Stimulated activated CD4-positive, alpha-beta T cell treated with anti-CD3 and anti-CD28 coated beads, Interleukin-1b, Interleukin-23, amount 100 ng/mL, for 1 hour (primary cell): ENCODE measurements at places on chromosomes 13 and 19.

- no peak for DNase-seq
These were observed 44.0 kb downstream of the PCDH17 start for GRCh38 chr13:57675526-57675925.

DNA sequence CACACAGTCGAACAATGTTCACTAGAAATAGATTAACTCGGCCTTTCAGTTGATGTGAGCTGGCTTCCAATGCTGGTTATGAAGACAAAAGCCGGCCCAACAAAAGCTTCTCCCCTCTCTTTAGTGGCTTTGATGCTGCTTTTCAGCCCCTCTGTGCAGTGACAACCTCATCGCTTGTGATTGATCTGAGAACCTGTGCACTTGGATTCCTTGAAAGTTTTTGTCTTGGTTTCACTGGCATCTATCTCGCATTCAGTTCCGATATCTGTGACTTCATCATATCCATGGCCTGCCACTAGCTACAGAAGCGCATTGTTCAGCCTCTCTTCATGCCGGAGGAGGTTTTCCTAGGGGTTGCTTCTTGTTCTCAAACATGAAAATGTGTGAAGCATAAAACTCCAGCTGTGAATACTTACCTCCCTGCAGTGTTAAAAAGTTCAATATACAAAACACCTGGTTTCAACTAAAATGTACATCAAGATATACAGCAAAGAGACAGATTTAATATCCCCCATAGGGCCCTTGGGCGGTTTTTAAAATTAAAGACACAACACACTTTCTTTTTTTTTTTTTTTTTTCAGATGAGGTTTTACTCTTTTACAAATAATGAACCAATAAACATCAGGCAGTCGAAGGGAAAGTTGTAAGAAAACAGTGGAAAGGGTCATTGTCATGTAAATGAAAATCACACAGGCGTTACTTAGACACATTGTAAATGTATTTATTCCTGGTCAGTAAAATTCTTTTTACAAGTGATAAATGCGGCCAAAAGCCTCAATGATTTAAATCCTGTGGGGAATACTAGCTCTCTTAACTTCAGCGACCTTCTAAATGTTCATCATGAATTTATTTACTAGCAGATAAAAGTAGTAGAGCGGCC is 1252.8 kb downstream of the EFNB2 start:
- DNase-seq: no peak

- no peak for DNase-seq
These were observed 7.5 kb upstream of the TM6SF2 start for GRCh38 chr19:19280561-19280960.

DNA sequence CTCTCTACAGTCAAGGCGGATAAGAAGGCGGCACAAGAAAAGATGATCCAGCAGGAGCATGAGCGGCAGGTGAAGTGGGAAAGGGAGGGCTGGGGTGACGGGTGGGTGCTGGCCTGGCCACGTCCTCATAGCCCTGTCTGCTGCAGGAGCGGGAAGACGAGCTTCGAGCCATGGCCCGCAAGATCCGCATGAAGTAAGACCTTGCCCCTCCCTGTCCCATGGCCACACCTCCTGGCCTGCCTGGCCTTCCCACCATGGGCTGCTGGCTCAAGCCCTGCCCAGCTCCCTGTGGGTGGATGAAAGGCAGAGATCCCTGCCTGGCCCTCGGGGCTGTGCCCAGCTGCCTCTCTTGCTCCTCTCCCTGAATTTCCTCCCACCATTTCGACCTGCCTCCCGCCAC is 7.2 kb downstream of the ZNF296 start:
- no peak for DNase-seq

DNA sequence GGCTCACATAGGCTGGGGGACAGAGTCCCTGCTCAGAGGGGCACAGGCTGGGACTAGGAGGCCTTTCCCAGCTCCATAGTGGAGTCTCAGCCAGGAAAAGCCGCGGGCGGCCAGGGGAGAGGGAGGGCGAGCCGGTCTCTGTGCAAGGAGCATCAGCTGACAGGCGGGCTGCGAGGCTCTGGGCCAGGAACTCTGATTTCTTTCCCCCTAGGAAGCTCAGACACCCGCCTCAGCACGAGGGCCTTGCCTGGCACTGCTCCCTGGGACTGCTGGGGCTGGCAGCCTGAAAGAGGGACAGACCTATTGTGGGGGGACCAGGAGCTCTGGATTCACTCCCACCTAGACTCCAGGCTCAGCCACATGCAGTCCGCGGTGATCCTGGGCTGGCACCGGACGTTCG is 2.2 kb upstream of the PLK5 start:
- DNase-seq: no peak

- DNase-seq: no peak
These were observed 6.1 kb downstream of the FSD1 start for GRCh38 chr19:4310247-4311121.

DNA sequence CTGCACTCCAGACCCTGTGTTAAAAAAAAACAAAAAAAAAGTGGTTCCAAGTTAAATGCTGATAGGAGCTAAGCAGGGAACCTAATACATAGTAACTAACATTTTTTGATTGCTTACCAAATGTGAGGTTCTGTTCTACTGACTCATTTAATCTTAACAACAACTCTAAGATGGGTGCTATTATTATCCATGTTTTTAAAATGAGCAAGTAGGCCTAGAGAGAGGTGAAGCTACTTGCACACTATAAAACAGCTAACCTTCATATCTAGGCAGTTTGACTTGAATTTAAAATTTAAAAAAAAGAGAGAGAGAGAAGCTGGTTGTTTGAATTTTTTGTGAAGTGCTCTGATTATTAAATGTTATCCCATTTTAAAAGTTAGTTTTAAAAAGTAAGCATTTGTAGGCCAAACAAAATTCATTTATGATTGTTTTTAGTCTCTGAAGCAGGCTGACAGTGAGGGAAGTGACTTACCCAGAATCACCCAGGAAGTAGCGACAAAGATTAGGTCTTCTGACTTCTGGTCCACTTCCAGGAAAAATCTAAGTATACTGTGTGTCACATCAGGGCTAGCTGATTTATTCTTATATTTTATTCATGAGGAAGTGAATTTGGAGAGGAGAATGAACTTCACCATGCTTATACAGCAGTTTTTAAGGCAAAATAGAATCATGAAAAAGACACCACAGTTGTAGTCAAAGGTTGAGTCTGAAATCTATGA is 2.4 kb downstream of the SIGLECL1 start:
- DNase-seq: no peak

GRCh38 chr19:1103132-1103707 is 574 bp upstream of the GPX4 start:
- DNase-seq: no peak

DNA sequence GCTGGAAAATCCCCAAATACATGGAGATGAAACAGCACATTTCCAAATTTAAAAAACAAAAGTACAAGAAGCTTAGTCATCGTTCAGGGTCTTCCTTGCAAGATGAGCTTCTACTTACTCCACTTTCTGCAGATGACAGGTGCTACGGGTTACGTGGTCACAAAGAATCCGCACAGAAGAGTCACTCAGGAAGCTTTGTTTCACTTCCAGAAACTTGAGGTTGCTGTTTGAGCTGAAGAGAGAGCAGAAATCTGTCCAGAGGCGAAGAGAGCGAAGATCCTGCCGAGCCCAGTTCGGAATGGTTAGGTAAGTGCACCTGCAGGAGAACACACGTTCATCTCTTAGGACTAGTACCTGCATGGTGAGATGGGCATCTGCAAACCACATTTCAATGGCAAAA is 9.4 kb downstream of the NLRP7 start:
- DNase-seq: no peak

DNA sequence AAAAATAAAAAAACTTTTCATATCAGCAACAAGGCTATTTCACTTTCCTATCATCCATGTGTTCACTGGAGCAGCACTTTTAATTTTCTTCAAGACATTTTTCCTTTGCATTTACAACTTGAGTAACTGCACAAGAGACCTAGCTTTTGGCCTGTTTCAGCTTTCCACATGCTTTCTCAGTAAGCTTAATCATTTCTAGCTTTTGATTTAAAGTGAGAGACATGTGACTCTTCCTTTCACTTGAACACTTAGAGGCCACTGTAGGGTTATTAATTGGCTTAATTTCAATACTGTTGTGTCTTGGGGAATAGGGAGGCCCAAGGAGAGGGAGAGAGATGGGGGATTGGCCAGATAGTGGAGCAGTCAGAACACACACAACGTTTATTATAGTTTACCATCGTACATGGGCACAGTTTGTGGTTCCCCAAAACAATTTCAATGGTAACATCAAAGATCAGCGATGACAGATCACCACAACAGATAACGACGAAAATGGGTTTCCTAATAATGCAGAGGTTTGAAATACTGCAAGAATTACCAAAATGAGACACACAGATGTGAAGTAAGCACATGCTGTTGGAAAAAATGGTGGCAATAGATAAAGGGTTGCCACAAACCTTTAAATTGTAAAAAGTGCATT is 117.6 kb downstream of the GGACT start:
- DNase-seq: no peak

DNA sequence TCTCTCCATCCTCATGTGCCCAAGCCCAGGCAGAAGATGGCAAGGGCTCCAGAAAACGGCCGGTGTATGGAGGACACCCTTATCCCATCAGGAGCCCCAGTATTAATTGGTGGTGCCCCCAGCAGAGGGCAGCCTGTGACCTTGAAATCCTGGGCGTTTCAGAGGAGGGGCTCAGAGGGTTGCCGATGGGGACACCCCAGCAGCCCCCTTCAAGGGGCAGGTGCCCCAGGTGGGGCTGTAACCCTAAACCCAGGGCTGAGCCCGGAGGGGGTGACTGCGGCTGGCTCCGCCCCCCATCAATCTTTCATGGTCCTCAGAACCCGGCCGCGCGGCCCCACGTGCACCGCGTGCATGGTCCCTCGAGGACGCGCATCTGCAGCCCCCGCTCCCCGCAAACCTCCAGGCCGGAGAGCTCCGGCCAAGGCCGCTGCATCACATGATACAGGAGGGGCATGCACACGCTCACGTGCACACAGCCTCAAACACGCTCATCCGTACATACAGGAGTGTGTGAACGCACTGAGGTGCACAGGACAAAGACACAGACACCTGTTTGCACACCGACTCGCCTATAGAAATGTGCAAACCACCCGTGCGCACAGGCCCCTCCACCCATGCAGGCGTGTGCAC is 949 bp downstream of the RAB3A start:
- no peak for DNase-seq

DNA sequence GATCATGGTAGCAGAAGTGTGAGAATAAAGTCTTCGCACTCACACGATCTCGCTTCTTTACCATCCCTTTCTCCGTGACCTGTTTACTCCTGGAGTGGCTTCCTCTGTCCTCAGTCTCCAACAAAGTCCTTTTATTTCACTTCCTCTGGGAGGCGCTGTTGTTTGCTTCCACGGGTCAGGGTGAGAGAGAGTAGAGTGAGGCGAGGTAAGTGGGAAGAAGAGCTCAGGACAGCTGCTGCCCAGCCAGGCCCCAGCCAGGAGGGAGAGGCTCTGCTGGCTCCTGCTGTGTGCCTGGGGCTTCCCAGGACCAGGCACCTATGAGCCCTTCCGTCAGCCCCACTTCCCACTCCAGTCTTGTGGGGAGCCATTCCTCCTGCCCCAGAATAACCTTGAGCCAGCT is 242.1 kb downstream of the FGF9 start:
- DNase-seq: no peak

- peak; percentile 74 for DNase-seq
These were observed 459 bp downstream of the MIDN start for GRCh38 chr19:1248786-1249297.

DNA sequence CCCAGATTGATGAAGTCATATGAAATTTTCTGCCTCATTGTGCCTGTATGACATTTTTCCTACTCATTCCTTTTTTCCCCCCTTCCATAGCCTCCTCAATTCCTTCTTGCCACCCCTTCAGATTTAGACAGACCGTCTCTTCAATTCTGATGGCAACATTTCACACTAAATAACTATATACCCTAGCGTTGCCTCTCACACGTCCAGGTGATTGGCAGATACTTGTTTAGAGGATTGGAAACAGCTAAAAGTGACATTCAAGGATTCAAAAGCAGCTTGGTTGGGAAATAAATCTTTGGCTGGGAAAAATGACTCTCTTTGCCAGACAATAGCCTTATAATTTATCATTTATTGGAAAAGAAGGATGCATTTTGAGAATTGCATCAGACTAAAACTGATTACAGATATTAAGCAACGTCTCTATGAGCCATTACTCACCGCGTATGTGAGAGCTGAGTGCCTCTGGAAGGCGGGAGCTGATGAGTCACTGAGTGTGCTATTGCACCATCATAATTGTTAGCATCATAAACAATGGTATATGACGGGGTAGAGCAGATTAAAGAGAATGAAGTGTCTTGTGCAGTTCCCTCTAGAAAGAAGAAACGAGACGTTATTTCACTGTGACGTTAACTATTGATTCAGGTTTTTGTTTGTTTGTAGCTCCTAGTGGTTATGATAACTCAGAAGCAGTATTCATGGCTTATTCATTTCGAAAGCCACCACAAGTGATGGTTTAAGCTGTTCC is 61.1 kb upstream of the FAM216B start:
- no peak for DNase-seq

- DNase-seq: no peak
These were observed 505.3 kb downstream of the COG6 start for GRCh38 chr13:40160618-40161350.

DNA sequence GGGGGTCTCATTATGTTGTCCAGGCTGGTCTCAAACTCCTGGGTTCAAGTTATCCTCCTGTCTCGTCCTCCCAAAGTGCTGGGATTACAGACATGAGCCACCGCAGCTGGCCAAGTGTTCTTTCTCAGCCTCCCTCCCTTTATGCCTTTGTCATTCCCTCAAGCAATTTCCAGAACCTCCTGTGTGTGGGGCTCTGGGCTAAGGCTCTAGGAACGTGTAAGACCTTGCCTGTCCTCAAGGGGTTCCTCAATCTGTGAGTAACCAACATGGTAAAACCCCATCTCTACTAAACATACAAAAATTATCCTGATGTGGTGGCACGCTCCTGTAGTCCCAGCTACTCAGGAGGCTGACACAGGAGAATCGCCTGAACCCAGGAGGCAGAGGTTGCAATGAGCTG is 15.5 kb upstream of the SPACA4 start:
- DNase-seq: no peak

DNA sequence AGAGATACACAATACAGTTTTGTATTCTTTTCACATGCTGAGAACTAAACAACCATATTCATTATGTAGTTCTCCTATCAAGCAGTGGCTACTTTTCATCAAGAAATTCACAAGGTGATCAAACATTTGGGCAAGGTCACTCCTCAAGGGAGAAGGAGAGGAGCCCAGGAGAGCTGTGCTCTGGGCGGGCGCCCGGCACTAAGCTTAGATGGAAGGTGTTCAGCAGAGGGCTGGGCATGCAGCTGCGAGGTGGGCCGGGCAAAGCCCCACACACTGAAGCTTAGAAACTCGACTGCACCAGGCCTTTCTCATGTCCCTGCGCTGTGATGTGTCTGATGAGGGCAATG is 30.4 kb upstream of the SPACA7 start:
- DNase-seq: no peak

- DNase-seq: no peak
These were observed 11.4 kb downstream of the ELF1 start for GRCh38 chr13:41007744-41008128.

- no peak for DNase-seq
These were observed 493 bp upstream of the LHFPL6 start for GRCh38 chr13:39603424-39603947.

GRCh38 chr19:45168767-45169351 is 8.1 kb upstream of the NKPD1 start:
- DNase-seq: no peak
